ENCODE measurements at places on chromosomes 1 and 21.

DNA sequence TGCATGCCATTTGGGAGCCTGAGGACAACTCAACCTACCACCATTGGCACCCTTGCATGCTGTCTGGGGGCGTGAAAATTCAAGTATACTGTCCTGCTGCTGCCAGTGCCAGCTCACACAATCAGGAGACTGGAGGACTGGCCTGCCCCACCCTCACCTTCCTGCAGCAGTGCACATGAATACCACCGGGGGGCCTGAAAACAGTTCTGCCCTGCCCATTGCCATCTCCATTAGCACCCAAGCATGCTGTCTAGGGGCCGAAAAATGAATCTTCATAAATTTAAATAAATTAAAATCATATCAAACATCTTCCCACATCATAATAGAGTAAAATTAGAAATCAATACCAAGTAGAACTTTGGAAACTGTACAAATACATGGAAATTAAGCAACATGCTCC lies 322.1 kb upstream of the TMPRSS15 start:
- DNase-seq = no peak

- no peak for DNase-seq
Measured at GRCh38 chr1:109184687-109185086, 29.0 kb upstream of the SARS1 start.

- DNase-seq = no peak
Measured at GRCh38 chr1:10868599-10868965, 72.1 kb upstream of the CASZ1 start.

- DNase-seq = no peak
Measured at GRCh38 chr1:94550396-94550795, 8.8 kb upstream of the F3 start.

GRCh38 chr1:182392050-182393028 lies 749 bp upstream of the GLUL start:
- DNase-seq = no peak

GRCh38 chr1:234869182-234870019 lies 259.2 kb downstream of the TOMM20 start:
- DNase-seq = peak; percentile 65

- no peak for DNase-seq
Measured at GRCh38 chr1:231241750-231242149, 738 bp downstream of the GNPAT start.

DNA sequence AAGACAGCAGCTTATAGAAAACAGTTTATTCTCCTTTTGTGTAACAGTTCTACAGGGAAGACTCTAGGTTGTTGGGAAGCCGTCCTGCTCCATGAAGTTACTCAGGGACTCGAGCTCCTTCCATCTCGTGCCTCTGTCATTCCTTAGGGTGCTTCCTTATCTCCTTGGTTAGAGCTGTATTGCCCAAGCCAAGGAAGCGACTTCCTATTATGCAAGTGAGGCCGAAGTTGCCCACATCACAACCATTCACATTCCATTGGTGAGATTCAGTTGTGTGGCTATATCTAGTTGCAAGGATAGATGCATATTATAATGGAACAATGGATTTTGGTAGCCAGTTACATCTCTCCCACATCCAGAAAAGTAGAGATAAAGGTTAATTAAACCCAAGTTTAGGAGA lies 9.0 kb downstream of the GSTM5 start:
- DNase-seq = no peak

DNA sequence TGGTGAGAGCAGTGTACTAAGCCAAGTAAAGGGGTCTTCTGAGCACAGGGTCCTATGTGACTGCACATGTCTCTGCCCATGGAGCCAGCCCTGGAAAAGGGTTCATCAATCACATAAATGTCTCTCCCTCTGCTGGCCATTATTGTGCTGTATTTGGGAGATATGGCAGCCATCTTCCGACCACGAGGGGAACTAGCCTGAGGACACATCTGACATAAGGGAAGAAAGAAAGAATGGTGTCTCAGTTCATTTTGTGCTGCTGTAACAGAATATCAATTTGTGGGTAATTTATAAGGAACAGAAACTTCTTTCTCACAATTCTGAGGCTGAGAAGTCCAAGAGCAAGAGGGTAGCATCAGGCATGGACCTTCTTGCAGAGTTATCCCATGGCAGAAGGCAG lies 55.1 kb upstream of the GJA5 start:
- DNase-seq = no peak

DNA sequence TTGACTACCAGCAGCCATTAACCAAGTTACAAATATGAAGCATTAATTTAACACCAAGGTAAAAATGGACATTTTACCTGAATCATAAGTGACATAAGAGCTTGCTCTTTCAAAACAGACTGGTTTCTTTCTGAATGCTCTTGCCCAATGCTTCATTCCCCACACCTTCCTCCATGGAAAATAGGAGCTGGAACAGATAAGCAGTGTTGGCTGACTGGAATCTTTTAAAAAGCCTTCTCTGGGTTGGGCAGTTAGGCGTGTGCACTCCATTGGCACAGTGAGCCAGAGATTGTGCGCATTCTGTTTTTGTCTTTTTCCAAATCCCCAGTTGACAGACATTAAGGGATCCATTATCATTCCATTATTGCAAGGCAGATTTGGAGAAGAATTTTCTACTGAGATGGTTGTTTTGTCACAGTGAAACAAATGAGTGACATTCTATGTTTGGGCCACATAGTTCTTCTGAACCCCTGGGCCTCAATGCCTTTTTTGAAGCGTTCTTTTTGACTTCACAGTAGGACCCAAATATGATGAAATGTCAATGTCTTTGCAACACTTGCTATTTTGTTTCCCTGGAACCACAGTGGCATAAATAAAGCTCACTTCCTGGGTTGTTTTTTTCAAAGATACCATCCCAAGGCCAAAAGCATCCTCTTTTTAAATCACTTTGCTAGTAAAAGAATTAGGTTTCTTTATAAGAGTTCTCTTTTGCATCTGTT lies 32.3 kb downstream of the LRRC8B start:
- no peak for DNase-seq

GRCh38 chr1:7805460-7805859 lies 21.4 kb downstream of the PER3 start:
- DNase-seq = no peak

All from coronary artery (tissue), 2 donors.